ENCODE measurements at places on chromosomes 5 and 9.

- no peak overlapping the region for H3K27ac ChIP-seq
- DNase-seq: no peak
- H3K4me3 ChIP-seq: no peak overlapping the region
- H3K36me3 ChIP-seq: no peaks in the 10 kb centered on the region
Observed at GRCh38 chr9:108062680-108063079, 573.1 kb upstream of the KLF4 start.

DNA sequence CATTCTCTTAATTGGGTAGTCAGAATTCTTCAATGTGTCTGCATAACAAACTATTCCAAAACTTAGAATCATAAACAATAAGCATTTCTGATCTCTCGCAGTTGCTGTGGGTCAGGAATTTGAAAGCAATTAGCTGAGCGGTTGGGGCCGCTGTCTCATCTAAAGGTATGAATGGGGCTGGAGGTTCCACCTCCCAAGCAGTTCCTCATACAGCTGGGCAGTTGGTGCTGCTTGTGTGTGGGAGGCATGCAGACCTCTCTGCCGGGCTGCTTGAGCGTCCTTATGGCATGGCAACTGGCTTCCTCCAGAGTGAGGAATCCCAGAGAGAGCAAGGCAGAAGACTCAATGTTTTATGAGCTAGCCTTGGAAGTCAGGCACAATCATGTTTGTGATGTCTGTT is 30.2 kb upstream of the SEMA4D start:
- H3K27me3 ChIP-seq: no peaks in the 10 kb centered on the region
- peaks cover 5% of the 10 kb centered on the region for H3K36me3 ChIP-seq
- no peak overlapping the region for H3K4me3 ChIP-seq

DNA sequence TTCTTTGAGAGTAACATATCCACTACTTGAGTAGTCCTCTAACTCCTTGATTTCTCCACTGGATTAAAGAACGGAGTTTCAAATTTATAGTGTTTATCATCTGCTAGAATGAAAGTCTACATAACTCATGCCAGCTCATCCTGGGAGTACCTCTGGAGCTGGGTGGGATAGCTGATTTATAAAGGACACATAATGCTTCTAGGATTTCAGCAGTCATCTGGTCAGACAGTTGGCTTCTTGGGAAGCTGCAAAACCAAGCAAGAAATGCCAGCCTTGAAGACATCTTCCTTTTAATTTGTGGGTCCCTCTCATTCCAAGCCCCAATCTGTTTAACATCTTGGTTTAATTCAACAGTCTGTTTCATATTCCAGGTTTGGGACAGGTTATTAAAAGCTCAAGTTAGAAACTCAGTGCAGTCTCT is 3.2 kb downstream of the GALNT10 start:
- H3K4me1 ChIP-seq: peaks cover 73% of the 10 kb centered on the region
- no peak overlapping the region for H3K4me3 ChIP-seq
- peaks cover 9% of the 10 kb centered on the region for H3K27me3 ChIP-seq
- H3K36me3 ChIP-seq: peaks cover 34% of the 10 kb centered on the region

- no peak for DNase-seq
- no peak overlapping the region for H3K27ac ChIP-seq
- H3K36me3 ChIP-seq: no peaks in the 10 kb centered on the region
- no peak overlapping the region for H3K4me3 ChIP-seq
Observed at GRCh38 chr9:111250875-111251842, 78.9 kb downstream of the OR2K2 start.

DNA sequence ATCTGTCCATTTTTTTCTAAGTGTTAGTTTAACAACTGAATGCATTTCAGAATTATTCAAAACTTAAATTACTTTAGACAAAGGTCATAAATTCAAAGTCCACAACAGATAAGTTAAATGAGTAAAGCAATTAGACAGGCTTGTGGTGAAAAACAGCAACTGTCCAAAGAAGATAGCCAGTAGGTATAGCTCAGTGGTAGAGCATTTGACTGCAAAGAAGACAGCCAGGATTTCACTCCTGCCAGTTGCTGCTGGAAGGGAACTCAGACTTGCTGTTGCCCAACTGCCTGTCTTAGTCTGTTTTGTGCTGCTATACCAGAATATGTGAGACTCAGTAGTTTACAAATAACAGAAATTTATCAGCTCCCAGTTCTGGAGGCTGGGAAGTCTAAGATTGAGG is 10.0 kb downstream of the FANCC start:
- no peaks in the 10 kb centered on the region for H3K36me3 ChIP-seq
- H3K4me3 ChIP-seq: no peak overlapping the region
- DNase-seq: no peak
- H3K27ac ChIP-seq: no peak overlapping the region
- no peaks in the 10 kb centered on the region for H3K27me3 ChIP-seq

DNA sequence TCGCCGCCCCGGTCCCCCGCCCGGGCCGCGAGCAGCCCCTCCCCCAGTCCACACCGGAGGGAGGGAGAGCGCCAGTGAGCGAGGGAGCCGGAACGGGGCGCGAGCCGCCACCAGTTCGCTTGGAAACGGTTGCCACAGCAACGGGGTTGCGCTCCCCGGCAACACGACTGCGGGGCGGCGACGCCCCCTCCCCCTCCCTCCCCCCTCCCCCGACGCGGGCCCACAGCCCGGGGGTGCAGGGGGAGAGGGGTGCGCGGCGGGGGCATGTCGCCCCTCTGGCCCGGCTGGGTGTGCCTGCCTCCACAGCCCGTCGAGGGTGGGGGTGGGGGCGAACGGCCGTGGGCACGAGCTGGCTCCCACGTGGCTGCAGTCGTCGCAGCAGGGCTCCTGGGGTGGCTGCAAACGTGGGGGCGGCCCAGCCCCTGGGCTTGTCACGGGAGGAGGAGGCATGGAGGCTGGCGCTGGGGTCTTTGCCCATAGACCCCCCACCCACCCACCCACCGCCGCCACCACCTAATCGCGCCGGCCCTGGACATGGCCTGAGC is 524 bp downstream of the PRR7 start:
- peaks cover 29% of the 10 kb centered on the region for H3K4me1 ChIP-seq
- peak overlapping the region; percentile 70 for H3K4me3 ChIP-seq
- peaks cover 75% of the 10 kb centered on the region for H3K36me3 ChIP-seq
- H3K27me3 ChIP-seq: no peaks in the 10 kb centered on the region
- DNase-seq: peak; percentile 82
- H3K27ac ChIP-seq: peak overlapping the region; percentile 50

DNA sequence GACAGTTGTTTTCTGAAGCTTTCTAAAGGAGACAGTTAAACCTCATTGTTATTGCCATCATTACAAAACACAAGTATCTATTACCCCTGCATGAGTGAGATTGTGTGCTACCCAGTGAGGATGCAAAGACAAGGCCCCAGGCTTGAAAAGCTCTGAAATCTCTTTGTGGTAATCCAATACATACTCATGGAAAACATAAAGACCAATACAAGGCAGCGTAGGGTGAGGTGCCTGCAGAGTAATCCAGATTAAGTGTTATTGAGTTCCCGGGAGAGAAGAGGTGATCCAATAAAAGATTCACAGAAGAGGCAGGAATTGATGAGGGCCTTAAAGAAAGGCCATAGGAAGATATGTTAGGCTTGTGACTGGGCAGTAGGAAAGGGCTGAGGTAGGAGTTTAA is 150.1 kb downstream of the MEF2C start:
- H3K27me3 ChIP-seq: no peaks in the 10 kb centered on the region
- no peak overlapping the region for H3K27ac ChIP-seq
- no peaks in the 10 kb centered on the region for H3K36me3 ChIP-seq
- no peak for DNase-seq
- no peaks in the 10 kb centered on the region for H3K4me1 ChIP-seq

DNA sequence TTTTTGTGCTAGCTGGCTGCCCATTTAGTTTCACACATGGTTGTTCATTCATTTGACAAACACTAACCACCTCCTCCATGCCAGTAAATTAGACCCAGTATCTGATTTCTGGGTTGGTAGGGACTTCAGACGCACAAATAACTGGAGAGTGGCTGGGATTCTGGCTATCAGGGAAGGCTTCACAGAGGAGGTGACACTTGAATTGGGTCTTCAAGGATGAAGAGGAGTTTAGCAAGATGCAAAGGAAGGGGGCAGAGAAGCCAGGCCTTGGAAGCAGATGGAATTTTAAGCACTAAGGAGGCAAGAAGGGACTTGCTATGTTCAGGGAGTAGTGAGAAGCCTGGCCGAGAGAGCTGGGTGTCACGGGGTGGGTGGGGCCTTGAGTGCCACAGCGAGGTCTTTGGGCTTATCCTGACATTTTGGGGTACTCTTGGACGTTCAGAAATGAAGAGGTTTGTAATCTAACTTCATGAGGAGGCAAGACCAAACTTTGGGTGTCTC is 71.3 kb downstream of the LMX1B start:
- H3K4me1 ChIP-seq: no peaks in the 10 kb centered on the region
- H3K27me3 ChIP-seq: peaks cover 97% of the 10 kb centered on the region
- no peak overlapping the region for H3K4me3 ChIP-seq
- peaks cover 5% of the 10 kb centered on the region for H3K36me3 ChIP-seq

GRCh38 chr5:54093081-54093492 is 217.3 kb downstream of the ARL15 start:
- no peak overlapping the region for H3K4me3 ChIP-seq
- H3K36me3 ChIP-seq: no peaks in the 10 kb centered on the region
- H3K4me1 ChIP-seq: peaks cover 3% of the 10 kb centered on the region
- DNase-seq: no peak
- no peaks in the 10 kb centered on the region for H3K27me3 ChIP-seq

DNA sequence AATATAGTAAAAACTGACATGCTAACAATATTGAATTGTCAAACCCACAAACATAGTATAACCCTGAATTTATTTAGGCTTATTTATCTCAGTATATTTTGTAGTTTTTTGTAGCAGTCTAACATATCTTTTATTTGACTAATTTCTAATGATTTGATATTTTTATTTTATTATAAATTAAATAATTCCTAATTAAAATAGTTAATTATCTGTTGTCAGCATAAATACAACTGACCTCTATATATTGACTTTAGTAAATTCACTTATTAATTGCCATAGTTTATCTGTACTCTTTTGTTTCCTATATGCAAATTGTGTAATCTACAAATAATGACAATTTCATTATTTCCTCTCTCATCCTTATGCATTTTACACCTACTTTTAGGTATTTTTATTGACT is 215.1 kb upstream of the KIF2A start:
- H3K27me3 ChIP-seq: peaks cover 54% of the 10 kb centered on the region
- H3K4me3 ChIP-seq: no peak overlapping the region
- peaks cover 11% of the 10 kb centered on the region for H3K4me1 ChIP-seq
- no peak for DNase-seq
- no peaks in the 10 kb centered on the region for H3K36me3 ChIP-seq

- no peaks in the 10 kb centered on the region for H3K4me1 ChIP-seq
- no peaks in the 10 kb centered on the region for H3K36me3 ChIP-seq
- DNase-seq: no peak
- no peak overlapping the region for H3K4me3 ChIP-seq
Observed at GRCh38 chr9:113313261-113313660, 10.1 kb upstream of the RNF183 start.

DNA sequence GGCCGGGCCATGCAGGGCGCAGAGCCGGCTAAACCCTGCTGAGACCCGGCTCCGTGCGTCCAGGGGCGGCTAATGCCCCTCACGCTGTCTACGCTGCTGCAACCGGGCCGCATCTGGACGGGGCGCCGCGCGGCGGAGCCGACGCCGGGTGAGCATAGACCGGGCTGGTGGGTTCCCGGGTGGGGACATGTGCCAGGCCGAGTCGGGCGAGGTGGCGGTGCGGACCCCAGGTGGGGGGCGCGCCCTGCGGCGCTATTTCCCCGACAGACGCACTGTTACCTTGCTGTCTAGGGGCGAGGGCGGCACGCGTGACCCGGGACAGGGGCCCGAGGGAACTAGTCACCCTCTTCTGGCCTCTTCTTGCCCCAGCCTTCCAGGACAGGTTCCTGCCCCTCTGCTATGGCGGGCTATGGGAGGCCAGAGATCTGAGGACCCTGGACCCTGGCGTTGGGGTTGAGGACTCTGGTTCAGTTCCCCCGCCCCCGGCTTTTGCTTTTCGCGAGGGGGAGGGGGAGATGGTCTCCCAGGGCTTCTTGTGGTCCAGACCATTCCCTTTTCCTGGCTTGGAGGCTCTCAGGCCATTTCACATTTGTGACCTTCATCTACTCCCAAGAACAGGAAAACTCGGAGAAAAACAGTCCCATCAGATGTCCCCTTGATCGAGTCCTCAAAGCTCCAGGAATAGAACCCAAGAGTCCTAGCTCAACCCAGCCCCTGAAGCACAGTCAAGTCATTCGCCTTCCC is 536 bp downstream of the SLC27A4 start:
- H3K4me1 ChIP-seq: no peaks in the 10 kb centered on the region
- DNase-seq: no peak
- H3K27me3 ChIP-seq: no peaks in the 10 kb centered on the region

- H3K36me3 ChIP-seq: no peaks in the 10 kb centered on the region
- H3K27me3 ChIP-seq: no peaks in the 10 kb centered on the region
- H3K4me3 ChIP-seq: no peak overlapping the region
Observed at GRCh38 chr5:4453655-4454054, 686.5 kb upstream of the ADAMTS16 start.

- H3K4me1 ChIP-seq: peaks cover 8% of the 10 kb centered on the region
- peak; percentile 24 for DNase-seq
- no peaks in the 10 kb centered on the region for H3K36me3 ChIP-seq
- no peak overlapping the region for H3K4me3 ChIP-seq
- no peak overlapping the region for H3K27ac ChIP-seq
Observed at GRCh38 chr5:135628771-135629563, 50.2 kb upstream of the CXCL14 start.

- no peaks in the 10 kb centered on the region for H3K36me3 ChIP-seq
- no peak overlapping the region for H3K4me3 ChIP-seq
- peaks cover 8% of the 10 kb centered on the region for H3K4me1 ChIP-seq
- H3K27me3 ChIP-seq: no peaks in the 10 kb centered on the region
Observed at GRCh38 chr5:23820765-23821471, 313.5 kb downstream of the PRDM9 start.

DNA sequence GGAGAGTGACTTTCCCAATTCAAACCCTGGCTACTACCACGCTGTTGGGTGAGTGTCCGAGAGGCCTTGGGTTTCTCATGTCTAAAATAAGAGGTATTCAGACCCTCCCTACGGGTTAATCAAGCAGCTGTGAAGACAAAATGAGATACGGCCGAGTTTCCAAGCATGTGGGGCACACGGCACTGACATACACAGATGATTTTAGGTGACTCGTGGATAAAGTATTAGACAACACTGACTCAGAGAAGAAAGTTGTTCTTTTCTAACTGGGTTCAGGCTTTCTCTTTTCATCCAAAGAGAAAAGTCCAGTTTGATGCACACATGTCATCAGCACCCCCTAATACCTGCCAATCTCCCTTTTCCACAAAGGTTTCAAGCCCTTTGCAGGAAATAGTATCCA is 15.6 kb downstream of the FOXI1 start:
- DNase-seq: no peak
- H3K36me3 ChIP-seq: no peaks in the 10 kb centered on the region
- H3K4me3 ChIP-seq: no peak overlapping the region
- H3K27ac ChIP-seq: no peak overlapping the region
- H3K27me3 ChIP-seq: peaks cover 25% of the 10 kb centered on the region

- peaks cover 18% of the 10 kb centered on the region for H3K4me1 ChIP-seq
- H3K4me3 ChIP-seq: no peak overlapping the region
- H3K27ac ChIP-seq: no peak overlapping the region
- no peak for DNase-seq
- H3K36me3 ChIP-seq: no peaks in the 10 kb centered on the region
Observed at GRCh38 chr9:123176949-123177348, 91.4 kb downstream of the STRBP start.

GRCh38 chr5:88688156-88688983 is 194.6 kb downstream of the MEF2C start:
- H3K27ac ChIP-seq: no peak overlapping the region
- no peak for DNase-seq
- H3K27me3 ChIP-seq: peaks cover 39% of the 10 kb centered on the region
- H3K4me1 ChIP-seq: peaks cover 33% of the 10 kb centered on the region
- peaks cover 24% of the 10 kb centered on the region for H3K36me3 ChIP-seq
- H3K4me3 ChIP-seq: no peak overlapping the region

Data from Calu3 (cell line).